Motor neuron (in vitro differentiated cells): ENCODE measurements at places on chromosomes 1 and 21. TPM values are rescaled to one million over a fixed set of nuclear protein-coding genes. Genes with fewer than 3 reads are reported as not detected.

OR2T2 gene
- 1.6 and 1.7 TPM in 2 replicates for total RNA-seq

DNA sequence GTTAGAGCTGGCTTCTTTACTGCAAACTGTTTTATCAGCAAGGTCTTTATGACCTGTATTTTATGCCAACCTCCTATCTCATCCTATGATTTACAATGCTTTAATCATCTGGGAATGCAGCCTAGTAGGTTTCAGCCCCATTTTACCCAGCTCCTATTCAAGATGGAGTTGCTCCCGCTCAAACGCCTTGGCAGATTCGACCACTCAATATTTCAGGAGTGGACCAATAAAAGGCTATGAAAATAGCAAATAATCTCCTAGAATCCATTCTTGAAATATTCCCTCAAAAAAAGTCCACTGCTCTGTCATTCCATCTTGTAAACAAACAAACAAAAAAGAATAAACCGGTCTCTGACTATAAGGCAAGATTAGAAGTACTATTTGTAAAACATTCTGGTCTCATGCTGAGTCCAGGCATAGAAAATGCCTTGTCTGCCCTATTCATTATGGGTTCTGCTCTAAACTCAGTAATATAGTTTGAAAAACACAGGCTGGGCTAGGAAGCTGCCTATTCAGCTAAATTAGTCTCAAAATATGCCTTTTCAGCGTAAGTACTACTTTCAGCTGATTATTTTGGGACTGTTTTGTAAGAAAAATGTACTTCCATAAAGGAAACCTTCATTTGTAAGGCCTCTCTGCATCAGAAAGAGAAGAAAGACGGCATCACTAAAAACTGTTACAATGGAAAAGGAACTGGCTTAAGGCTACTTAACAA lies 53.0 kb downstream of the TBX19 start:
- ATAC-seq, result no peak

- ATAC-seq, result no peak
Observed at GRCh38 chr1:22247527-22248245, 104.8 kb upstream of the WNT4 start.

GRCh38 chr1:180962178-180962577 lies 49.5 kb downstream of the KIAA1614 start:
- no peak for ATAC-seq

DNA sequence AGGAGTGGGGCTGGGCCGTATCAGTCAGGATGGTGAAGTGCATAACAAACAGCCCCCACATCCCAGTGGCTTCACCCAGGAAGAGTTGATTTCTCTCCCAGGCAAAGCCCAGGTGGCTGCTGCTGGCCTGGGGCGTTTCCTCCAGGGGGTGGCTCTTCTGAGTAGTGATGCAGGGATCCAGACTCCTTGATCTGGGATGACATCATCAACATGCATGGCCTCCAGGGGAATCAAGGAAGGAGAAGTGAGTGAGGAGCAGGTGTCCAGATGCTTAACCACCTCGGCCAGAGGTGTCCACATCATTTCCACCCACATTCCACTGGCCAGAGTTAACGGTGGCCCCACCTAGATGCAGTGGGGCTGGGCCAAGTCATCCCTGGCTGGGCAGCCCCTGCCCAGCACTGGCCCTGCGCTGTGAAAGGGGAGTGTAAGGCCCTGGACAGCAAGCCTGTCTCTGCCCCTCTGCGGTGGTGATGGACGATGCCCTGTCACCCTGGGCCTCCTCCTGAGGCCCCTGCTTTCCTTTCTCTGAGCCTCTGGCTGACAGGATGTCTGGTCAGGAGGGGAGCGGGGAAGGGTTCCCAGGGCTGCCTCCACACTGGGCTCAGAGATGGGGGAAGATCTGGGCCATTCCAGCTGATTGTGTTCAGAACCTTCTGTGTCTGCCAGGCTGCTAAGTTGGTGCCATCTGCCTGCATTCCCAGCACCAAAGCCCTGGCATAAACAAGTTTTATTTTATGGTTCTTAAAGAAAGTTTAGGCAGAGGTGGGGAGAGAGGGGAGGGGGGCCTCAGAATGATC lies 598.2 kb downstream of the MATN1 start:
- peak; percentile 93 for ATAC-seq

- ATAC-seq, result no peak
Observed at GRCh38 chr1:106954661-106955229, 101.7 kb upstream of the PRMT6 start.

DNA sequence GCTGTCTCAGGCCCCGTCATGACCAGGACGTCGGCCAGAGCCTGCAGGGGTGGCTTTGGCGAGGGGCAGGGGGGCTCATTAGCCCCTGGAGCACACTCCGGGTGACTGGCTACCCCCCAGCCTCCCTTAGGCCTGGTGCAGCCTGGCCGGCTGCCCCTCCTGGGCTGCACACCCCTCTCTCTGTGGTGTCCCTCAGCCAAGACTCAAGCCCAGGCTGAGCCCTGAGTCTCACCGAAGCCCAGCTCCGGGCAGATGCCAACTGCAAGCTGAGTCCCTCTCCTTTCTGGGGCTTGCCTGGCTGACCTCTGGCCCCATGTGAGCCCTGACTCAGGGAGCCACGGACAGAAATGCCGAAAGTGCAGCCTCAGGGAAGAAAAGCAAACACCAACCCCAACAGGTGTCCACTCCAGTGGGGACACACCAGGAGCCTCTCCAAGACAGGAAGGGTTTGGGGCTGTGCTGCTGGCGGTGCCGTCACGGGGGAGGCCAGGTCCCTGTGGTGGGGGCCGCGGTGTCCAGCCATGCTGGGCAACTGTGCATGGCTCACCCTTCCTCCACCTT lies 5.3 kb upstream of the IBA57 start:
- ATAC-seq, result no peak

FCGR1A gene
- total RNA-seq, result 0.63 and 1.6 TPM in 2 replicates

KRTAP11-1 gene
- total RNA-seq, result 0.36 TPM in 1 of 2 replicates, not detected in the other

OR2L13 gene
- total RNA-seq, result 0.05 and 0.13 TPM in 2 replicates

DNA sequence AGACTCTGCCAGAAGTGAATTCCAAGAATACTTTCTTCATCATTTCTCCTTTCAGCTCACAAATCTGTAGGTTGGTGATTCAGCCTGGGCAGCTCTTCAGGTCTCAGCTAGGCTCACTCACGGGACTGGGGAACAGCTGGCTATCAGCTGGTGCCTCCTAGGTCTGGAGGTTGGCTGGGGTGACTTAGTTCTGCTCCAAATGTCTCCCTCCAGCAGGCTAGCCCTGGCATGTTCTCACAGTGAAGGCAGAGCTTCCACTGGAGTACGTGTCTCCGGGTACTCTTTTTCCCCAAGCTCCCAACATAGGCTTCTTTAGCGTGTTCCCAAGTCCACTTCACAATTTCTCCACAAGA lies 12.5 kb upstream of the VAMP4 start:
- peak; percentile 93 for ATAC-seq

- peak; percentile 28 for ATAC-seq
Observed at GRCh38 chr1:117754061-117754969, 148.5 kb downstream of the TENT5C start.

SEMA6C gene
- total RNA-seq, result 18.5 and 23.9 TPM in 2 replicates

DLGAP3 gene
- total RNA-seq, result 7.1 and 8.2 TPM in 2 replicates

DNA sequence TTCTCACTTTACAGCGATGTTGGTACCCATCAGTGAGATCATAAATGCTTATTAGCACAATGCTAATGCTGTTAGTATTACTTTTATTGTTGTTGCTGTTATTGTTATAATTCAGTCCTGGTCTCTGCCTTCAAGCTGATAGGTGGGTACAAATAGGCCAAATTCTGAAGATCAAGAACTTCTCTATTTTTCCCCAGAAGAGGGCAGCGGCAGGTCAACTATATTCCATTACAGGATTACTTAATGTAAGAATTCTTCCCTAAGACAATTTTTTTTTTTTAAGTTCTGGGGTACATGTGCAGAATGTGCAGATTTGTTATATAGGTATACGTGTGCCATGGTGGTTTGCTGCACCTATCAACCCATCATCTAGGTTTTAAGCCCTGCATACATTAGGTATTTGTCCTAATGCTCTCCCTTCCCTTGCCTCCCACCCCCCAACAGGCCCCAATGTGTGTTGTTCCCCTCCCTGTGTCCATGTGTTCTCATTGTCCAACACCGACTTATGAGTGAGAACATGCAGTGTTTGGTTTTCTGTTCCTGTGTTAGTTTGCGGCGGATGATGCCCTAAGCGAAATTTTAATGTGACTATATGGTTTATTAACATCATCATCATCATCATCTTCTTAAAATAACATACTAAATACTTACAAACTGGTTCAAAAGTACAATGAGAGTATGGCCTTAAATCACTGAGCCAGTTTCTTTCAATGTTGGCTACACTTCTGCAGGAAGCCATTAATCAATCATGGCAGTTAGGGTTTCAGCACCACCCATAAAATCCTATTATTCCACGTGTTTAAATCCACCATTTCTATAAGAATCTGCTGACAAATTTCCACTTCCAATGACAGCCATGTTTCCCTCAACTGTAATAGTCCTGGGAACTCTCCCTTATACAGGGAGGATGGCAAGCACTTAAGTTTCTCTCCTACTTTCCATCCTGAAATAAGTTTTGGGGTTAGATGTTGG lies 19.2 kb downstream of the SLC19A2 start:
- peak; percentile 68 for ATAC-seq
